Muscle of leg (tissue), 16 donors: ENCODE measurements at places on chromosomes 12 and 14. TPM values are rescaled to one million over a fixed set of nuclear protein-coding genes. Genes with fewer than 3 reads are reported as not detected.

FITM1 gene
- total RNA-seq: 170 TPM

GLIPR1L1 gene
- not detected for total RNA-seq

AQP6 gene
- total RNA-seq: 0.13 TPM

CYP27B1 gene
- total RNA-seq: 0.62 TPM

ZDHHC22 gene
- total RNA-seq: 0.09 TPM

KERA gene
- total RNA-seq: 223 TPM
